ENCODE measurements at places on chromosomes 11 and 22.

DNA sequence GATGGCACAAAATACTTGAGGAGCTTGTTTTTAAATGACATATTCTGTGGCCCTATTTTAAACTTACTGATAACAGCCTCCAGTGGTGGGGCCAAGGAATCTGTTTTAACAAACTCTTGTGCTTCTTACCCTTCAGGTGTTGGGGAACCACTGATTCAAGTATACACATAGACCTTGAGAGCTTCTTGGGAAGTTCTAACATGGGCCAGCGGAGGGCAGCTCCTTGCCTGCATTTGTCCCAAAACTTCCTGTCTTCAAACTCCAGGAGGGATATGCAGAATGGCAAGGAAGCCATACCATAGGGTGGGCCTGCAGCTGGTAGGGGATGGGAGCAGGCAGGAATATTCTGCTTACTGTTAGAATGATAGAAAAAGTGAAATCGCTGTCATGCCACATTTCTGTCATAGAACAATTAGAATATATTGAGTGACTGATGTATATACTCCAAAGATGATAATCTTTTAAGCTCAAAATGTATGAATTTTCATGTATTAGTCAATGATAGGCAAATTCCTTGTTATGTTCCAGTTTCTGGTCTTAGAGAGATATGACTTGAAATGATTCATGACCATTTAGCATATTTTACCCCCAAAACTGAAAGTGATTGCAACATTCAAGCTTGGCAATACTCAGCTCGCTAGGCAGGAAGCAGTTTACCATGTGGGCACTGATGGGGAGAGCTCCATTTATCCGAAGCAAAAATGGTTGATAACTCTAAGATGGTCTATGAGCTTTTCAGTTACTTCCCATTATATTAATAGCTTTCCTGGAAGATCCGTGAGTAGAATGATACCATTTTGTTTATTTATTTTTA is 9.2 kb downstream of the EXT2 start:
- DNase-seq = no peak

GRCh38 chr11:62202910-62203309 is 5.6 kb upstream of the SCGB2A1 start:
- DNase-seq = no peak

DNA sequence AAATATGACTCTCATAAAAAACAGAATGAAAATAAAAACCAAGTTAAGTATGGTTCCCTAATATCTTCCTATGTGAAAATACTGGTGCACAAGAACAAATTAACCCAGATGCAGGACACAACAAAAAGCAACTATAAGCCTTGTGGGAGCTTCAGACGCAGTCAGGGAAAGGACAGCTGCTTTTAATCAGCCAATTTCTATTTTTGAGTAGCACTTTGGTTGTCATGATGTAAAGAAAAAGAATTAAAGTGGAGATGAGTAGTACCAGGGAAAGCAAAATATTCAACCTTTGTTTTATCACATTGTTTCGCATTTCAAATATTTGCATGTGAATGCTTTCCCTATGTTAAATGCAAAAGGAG is 339.9 kb downstream of the SOX6 start:
- DNase-seq = no peak

- DNase-seq = peak; percentile 67
These were observed 22.8 kb downstream of the MYH9 start for GRCh38 chr22:36365020-36365411.

DNA sequence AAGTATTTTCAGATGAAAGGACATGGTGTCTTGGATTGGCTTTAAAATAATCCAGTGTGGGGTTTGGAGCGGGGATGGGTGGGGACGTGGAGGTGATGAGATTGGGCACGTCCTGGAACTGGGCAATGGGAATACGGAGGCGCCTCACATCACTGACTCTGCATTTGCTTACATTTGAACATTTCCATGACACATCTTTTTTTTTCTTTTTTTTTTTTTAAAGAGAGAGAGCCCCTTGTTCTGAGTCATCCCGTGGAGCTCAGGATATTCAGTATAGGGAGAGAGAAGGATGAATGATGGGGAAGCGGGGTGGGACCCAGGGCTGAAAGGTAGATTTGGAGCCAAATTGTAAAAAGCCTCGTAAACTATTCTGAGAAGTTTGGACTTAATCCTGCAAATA is 142.7 kb downstream of the FBXO7 start:
- no peak for DNase-seq

- no peak for DNase-seq
These were observed 153.8 kb downstream of the CACNA1I start for GRCh38 chr22:39724390-39724789.

DNA sequence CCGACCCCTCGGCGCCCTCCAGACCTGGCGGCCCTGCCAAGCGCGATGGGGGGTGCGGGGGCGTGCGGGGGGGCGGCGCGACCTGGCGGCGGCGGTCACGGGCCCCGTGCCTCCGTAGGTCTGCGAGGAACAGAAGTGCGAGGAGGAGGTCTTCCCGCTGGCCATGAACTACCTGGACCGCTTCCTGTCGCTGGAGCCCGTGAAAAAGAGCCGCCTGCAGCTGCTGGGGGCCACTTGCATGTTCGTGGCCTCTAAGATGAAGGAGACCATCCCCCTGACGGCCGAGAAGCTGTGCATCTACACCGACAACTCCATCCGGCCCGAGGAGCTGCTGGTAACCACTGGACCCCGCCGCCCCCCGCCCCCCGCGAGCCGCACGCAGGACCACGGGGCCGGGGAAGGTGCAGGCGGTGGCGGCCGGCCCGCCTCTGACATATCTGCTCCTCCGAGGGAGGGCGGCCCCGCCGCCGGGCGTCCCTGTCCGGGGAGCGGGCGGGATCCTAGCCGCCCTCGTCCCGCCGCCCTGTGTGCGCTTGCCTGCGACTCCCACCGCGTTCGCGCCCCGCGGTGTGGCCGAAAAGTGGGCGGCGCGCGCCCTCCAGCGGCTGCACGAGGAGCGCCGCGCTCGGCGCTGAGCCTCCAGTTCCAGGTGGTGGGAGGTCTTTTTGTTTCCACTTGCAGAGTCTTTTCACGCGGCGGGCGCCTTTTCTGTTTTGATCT is 2.1 kb downstream of the CCND1 start:
- DNase-seq = peak; percentile 70

GRCh38 chr11:112248201-112248600 is 12.5 kb downstream of the PLET1 start:
- no peak for DNase-seq

- DNase-seq = no peak
These were observed 78.4 kb downstream of the CDKN1C start for GRCh38 chr11:2807025-2807681.

- no peak for DNase-seq
These were observed 51.6 kb downstream of the OPCML start for GRCh38 chr11:133480722-133481121.

- no peak for DNase-seq
These were observed 770.6 kb downstream of the FAM181B start for GRCh38 chr11:81963018-81963417.

DNA sequence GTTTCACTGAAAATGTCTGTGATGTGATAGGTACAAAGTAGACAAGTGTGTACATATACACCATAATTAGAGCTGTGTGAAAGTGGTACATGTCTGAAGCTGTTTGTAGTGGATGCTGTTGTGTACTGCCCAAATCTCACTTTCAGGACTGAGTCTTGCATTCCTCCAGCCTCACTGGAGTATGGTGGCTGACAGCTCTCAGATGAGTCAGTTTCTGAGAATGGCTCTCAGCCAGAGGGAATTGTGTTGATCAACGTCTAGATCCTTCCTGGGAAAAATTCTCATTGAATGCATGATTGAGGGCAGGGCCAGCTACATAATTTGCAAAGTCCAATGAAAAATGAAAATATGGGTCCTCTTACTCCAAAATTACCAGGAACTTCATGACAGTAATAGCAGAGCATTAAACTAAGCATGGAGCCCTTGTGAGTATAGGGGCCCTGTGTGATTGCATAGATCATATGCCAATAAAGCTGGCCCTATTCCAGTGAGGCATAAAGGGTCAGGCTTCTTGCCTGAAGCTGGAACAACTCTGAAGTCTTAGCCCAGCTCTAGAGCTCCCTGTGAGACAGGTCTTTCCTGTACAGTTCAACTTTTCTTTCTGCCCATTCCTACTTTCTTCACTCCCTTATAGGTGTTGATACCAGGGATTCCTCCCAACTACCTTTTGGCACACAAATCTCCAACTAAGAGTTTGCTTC is 10.8 kb upstream of the CYP2R1 start:
- DNase-seq = no peak

DNA sequence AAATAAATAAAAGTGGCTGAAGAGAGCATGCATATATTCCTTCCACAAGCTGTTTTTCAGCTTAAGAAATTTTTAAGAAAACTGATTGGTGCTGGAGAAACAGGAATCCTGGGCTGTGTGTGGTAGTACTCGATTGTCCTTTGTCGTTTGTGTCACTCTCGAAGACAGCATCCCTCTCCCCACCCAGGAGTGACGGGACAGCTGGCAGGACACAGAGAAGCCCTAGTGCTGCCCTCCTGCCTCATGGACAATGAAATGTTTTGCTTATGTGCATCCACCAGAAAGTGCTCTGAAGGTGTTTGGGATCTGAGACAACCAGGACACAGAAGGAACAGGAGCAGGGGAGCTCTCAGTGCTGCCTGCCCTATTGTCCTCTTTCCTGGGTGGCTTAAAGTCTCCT is 12.8 kb downstream of the PLAAT4 start:
- no peak for DNase-seq

- no peak for DNase-seq
These were observed 1850.2 kb upstream of the RAG2 start for GRCh38 chr11:38448284-38448683.

- no peak for DNase-seq
These were observed 4.0 kb upstream of the HMOX1 start for GRCh38 chr22:35376728-35377472.

DNA sequence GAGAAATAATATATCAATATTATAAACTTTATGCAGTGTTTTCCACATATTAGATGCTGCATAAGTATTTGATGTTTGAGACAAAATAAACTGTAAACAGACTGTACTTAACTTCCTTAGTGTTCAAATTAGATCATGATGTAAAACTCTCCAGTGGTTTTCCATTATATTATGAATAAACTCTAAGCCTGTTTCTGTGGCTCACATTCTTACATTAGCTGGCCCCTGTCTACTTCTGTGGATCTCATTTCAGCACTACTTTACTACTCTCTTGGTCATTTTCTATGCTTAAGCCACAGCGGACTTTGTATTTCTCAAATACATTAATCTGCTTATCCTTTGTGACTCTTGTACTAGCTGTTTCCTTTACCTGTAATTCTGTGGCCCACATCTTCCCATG is 55.6 kb downstream of the ARHGEF12 start:
- DNase-seq = no peak

GRCh38 chr11:12200279-12200990 is 90.0 kb downstream of the MICAL2 start:
- no peak for DNase-seq

- no peak for DNase-seq
These were observed 63.4 kb upstream of the CARD18 start for GRCh38 chr11:105202844-105203548.

GRCh38 chr11:36628141-36628540 is 30.1 kb upstream of the RAG2 start:
- no peak for DNase-seq

- DNase-seq = no peak
These were observed 46.1 kb downstream of the SYTL2 start for GRCh38 chr11:85764796-85765195.

GRCh38 chr11:92441443-92441726 is 216.8 kb downstream of the FAT3 start:
- no peak for DNase-seq

DNA sequence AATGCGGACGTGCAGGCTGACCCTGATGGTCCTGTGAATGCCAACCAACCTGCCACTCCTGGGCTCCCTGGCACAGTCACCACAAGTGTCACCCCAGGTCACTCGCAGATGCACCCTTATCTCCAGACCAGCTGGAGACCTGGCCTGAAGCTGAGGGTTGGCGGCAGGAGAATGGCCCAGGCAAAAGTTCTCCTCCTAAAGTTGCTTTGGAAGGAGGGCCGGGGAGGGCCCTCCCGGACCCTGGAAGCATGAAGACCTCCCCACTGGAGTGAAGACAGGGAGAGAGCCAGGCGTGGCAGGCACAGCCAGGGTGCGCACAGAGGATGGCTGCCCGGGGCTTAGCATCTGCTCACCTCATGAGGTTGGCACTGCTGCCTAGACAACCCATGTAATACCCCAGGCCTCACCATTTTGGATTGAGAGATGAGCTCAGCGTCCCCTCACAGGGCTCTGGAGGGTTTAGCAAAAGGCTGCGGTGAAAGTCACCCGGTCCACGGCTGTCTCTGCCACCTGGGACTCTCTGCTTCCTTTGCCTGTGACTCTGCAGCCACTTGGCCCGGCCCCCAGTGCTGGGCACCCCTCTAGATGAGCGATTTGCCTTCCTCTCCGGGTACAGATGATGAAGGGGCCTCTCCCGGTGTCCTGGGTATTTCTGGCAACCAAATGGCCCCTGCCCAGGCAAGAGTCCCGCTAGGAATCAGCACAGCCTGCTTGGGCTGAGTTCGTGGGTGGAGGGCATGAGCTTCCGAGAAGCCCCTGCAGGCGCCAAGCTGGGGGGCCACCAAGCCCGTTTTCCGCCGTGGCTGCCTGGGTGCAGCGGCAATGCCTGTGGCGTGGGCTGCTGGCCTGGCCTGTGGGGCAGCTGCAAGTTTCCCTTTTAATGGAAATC is 48.3 kb upstream of the SEPTIN5 start:
- DNase-seq = no peak

- DNase-seq = no peak
These were observed 32.4 kb upstream of the ETS1 start for GRCh38 chr11:128619540-128620308.

GRCh38 chr11:117941976-117942654 is 12.9 kb upstream of the TMPRSS13 start:
- no peak for DNase-seq

DNA sequence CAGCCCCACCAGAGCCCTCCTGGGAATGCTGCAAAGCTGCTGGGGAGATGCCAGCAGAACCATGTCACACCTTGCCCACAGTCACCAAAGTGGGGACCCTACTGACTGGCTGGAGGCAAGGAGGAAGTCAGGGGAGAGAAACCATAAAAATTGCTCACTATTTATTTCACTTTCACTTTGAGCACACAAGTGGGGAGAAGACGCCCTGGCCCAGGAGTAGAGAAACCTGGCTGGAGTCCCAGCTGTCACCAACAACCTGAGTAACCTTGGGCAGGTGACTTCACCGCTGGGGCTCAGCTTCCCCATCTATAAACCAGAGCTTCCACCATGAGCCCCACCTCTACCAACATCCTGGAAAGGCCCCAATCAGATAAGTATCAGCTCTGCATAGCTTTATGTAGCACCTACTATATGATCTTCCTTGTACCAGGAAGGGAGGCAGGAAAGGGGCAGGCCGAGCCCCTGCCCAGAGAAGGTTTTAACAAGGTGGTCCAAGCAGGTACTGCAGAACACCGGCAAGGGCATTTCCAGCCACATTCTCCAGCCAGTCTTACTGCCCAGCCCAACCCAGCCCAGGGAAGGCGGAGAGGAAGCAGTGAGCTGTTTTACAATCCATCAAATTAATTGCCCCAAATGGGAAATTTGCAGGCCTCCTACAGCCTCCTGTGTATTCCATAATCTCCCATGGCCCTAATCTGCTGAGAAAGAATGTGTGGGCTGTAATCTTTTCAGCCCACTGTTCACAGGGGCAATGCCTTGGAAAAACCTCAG is 27.6 kb downstream of the PLEKHA7 start:
- DNase-seq = peak; percentile 39
